Nucleus accumbens (tissue), 56 donors: ENCODE measurements at places on chromosomes 4 and X.

GRCh38 chrX:76172325-76172893 is 453 bp upstream of the PBDC1 start:
- no peak for DNase-seq

- DNase-seq: no peak
Observed at GRCh38 chr4:80918004-80918403, 112.5 kb upstream of the BMP3 start.

GRCh38 chr4:74018116-74018515 is 19.6 kb upstream of the CXCL5 start:
- DNase-seq: no peak

GRCh38 chr4:137524725-137525369 is 7.4 kb downstream of the PCDH18 start:
- no peak for DNase-seq

- no peak for DNase-seq
Observed at GRCh38 chr4:67160394-67160793, 384.9 kb downstream of the CENPC start.

DNA sequence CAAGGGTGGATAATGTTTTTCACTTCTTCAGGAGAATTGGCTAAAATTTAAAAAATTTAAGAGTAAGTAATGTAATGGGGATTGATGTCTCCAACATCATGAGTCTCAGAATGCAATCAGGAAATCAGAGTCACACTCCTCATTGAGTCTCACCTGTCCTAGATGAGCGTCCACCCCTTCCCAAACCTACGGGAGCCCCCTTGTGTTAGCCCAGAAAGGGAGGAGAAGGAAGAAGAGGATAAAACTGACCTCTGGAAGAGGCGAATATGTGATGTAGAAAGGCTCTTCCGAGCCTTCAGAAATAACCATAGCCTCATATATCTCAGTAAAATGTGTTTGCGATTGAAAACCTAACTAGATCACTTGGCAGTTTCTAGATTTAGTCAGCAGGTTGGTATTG is 157.1 kb downstream of the DCLK2 start:
- DNase-seq: no peak

DNA sequence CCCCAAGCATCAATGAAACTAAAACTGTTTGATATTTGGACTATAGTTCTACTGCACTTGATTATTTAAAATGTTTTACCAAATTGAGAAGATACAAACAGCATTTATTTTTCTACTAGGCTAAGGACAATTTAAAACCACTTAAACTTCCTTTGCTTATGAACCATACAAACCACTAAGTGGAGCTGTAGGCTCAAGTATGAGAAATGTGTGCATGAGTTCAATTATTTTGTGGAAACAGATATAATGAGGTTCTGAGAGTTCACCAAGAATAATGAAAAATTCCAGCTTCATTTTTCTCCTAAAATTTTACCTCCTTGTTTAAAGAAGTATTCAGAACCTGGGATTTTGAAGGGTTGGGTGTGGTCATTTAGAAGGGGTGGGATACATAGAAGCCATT is 63.1 kb downstream of the SERPINA7 start:
- DNase-seq: no peak

- no peak for DNase-seq
Observed at GRCh38 chr4:108466936-108467902, 153.2 kb upstream of the RPL34 start.

GRCh38 chrX:129875669-129876068 is 30.3 kb upstream of the UTP14A start:
- no peak for DNase-seq

DNA sequence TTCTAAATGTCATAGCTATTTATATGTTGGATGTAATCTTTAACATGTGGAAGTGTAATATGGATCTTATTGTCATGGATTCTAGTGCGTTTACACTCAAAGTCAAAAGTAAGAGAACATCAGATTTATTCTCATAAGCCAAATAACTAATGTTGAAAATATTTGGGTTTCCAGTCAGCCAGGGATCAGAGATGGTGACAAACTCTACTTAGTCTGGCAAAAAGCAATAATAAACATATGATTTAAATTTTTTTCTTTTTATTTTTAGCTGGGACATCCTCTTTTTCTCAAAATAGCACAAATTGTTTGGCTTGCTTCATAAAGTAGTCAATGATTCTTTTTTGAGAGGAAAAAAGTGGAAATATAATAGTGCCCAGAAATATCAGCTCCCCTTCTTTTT is 392.3 kb downstream of the ARHGAP24 start:
- no peak for DNase-seq

DNA sequence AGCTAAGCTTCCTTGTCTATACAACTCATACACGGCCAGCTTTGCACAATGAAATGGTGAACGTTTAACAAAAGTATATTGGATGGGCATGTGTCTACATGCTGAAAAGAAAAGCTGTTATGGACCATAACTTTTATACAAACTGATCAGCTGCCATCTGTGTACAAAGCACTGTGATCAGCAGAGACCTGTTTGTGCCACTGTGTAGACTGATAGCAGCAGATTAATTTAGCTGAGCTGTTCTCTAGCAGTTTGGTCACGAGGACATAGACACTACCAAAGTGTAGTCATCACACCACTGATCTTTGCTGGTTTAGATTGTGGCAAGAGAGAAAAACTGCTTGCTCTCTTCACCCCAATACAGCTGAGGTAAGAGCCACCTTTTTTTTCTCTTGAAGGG is 124.5 kb downstream of the RAPGEF2 start:
- DNase-seq: no peak
